ENCODE measurements at places on chromosomes 5 and 9. TPM values are rescaled to one million over a fixed set of nuclear protein-coding genes. Genes with fewer than 3 reads are reported as not detected.

DNA sequence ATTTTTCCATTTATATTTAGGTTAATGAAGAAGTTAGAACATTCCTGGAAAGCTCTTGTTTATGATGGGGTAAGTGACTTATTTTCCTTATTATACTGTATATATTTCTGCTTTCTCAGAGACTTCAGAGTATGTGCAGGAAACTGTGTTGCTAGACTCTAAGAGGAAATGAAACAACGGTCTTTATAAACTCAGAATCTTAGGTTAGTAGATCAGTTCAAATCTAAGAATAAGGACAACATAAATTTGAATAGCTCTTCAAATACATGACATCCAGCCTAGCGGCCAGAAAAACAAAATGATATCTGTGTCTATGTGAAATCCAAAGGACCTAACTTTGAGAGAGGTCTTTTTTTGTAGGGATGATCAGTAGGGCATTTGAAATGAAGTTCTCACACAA is 94.3 kb downstream of the PRKACG start:
- no peak for ATAC-seq

GRCh38 chr5:173675287-173675996 is 59.0 kb upstream of the BOD1 start:
- peak; percentile 12 for ATAC-seq

DNA sequence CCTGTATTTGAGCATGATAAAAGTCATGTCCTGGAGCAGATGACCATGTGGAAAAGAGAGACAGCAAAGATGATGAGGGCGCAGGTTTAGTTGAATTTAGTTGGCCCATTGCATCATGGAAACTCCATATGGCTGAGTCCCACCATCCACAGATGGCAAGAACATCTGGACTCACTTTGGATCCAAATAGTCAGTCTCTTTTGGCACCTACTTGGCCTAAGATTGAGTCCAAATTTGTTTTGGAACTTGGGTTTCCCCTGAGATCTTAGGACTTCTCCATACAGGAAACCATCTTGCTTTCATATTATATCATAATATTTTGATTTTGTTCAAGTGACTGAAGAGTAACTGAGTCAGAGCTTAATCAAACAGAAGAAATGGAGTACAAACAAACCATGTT is 217.5 kb downstream of the DRD1 start:
- ATAC-seq, result no peak

DNA sequence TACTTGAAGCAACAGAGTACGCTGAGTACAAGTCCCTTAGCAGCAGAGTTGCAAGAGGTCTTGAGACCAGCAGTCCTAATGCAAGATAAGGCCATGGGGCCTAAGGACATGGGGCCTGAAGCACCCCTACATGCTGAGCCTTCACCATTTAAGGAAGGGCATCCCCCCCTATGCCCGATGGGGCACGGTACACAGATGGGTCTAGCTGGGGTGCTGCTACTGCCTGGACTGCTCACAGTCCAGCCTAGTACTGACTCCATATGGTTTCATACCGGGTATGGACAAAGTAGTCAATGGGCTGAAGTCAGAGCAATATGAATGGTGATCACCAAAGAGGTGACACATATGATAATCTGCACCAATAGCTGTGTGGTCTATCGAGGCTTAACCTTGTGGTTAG is 178.3 kb downstream of the PDE4D start:
- no peak for ATAC-seq

DNA sequence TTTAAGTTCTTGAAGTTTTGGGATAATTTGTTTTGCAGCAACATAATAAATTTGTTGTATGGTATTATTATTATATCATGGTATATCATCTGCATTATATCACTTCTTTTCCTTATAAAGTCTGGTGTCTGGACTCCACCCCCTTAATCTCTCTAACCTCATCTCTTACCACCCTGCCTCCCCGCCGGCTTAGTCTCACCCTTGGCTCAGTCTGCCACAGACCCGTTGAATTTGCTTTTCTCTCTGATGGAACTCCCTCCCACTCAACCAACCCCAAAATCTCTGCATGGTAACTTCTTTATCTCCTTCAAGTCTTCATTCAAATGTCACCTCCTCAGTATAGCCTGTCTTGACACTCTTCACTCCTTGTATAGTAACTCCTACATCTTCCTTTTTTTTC is 29.6 kb upstream of the MATR3 start:
- no peak for ATAC-seq

Gene MCIDAS
- 1.0 TPM for total RNA-seq

DNA sequence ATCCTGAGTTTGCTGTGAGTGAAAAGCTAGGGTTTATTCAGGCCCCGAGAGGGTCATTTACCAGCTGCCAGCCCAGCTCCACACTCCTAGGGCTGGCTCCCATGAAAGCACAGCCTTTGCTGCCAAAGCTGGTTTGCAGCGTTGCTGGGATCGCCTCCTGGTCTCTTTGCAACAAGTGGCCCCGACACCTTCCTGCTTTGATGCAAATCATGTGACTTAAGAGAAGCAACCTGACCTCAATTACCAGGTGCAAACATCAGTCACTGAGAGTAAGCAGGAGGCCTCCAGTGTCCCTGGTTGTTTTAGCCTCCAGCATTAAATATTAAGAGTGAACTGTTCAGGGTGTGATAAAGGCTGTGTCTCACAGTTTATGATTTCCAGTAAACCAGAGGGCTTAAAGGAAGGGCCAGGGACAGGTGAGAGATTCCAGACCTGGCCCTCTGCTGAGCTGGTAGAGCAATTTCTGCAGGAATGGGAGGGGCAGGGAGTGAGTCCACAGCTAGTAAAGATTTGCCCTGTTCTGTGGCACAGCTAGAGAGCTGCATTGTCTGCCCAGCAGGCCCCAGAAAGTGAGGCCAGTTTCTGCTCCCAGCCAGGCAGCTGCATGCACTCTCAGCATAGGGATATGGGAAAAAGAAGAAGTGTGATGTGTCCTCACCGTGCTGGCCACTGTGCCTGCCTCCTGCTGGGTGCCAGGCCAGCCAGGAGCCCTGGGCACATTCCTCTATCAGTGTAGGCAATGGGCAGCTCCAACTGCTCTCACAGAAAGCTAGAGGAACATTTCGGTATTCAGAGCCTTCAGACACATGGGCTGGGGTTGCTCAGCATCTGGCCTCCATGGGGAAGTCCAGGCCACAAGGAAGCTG is 58.0 kb downstream of the SLC22A5 start:
- peak; percentile 43 for ATAC-seq

GRCh38 chr9:104417296-104417695 is 86.8 kb upstream of the OR13F1 start:
- ATAC-seq, result no peak

- no peak for ATAC-seq
Measured at GRCh38 chr9:4430432-4431261, 59.6 kb upstream of the SLC1A1 start.

Gene FCN2
- total RNA-seq, result not detected

- ATAC-seq, result no peak
Measured at GRCh38 chr5:172111852-172112225, 76.2 kb downstream of the STK10 start.

Gene MEGF10
- 4.9 TPM for total RNA-seq

DNA sequence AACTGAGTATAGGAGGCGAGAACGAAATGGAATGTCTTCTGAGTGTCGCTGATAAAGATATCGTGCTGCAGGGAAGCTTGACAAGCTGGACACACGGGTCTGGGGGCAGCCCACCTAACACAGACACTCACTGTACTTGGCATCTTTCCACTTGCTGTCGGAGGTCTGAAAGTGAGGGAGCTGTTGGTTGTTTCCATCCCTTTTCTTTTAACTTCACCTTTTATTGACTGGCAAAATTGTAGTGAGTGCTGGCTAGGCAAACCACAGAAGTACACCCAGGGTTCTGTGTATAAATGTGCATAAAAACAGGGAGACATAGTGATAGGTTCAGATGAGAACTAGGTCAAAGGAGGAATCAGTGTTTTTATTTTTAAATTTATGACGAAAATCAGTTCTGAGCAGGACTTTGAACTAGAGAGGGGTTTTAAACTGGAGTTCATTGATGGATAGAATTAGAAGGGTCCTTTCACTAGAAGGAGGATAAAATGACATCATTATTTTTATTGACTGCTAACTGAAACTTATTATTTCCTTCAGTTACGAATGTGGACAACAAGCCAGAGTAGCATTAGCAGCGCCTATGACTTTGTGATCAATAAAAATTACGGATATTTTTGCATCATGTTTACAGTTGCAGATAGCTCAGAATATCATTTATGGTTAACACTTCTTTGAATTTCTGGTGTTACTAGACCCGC is 817 bp downstream of the GAPVD1 start:
- no peak for ATAC-seq

- ATAC-seq, result no peak
Measured at GRCh38 chr5:68149189-68149588, 66.4 kb upstream of the PIK3R1 start.

Gene MIER3
- total RNA-seq, result 21.3 TPM

Gene RNF183
- total RNA-seq, result 1.7 TPM

DNA sequence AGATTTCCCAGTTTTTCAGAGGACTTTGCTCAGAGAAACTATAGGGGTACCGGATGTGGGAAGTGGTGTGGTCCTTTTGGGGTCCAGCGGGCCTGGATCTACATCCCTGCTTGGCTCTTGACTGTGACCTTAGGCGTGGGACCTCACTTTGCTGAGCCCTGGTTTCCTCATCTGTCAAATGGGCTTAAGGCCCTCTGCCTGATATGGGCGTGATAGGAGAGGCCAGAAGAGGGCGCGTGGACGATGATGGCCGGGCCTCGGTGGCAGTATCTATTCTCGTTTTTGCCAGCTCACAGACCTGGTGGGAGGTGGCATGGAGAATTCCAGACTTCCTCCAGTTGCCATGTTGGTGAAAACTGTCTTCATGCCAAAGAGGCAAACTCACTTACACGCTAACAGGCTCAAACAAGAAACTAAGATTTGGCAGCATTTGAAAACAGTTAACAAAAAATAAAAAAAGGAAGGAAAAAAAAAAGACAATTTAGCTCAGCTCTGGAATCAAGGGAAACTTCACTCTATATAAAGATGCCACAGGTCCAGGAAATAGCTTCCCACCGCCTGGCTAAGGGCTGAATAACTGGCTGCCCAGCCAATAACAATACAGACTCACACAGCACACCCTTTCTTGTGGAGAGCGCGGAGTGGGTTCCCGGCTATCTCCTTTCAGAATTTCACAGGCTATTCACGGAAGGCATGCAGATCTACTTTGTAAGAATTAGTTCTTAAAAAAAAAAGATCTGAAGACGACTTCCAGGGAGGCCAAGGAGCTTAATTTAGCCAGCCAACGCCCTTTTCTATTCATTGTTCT is 1.7 kb downstream of the SH3PXD2B start:
- ATAC-seq, result peak; percentile 52

Gene PCDHB5
- total RNA-seq, result 11.6 TPM

Gene GNPDA1
- total RNA-seq, result 38.7 TPM

GRCh38 chr5:142263346-142263745 is 61.5 kb downstream of the SPRY4 start:
- no peak for ATAC-seq

DNA sequence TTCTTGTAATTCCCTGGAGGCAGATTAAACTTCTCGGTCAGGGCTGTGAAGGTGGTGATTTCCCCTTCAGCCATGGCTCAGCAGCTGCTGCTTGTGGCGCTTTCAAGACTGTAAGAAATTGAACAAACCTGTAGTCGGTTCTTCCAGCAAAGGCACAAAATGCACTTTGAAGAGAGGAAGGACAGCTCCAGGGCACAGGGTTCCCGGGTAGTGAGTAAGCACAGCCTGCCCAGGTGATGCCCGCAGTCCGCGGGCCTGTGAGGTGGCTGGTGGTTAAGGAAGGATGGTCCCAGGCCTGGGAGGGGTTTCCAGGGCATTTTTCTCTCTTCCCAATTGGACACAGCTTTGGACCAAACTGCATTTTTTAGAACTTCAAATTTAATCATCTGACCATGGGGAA is 71.8 kb downstream of the FGF1 start:
- ATAC-seq, result no peak

Gene GKAP1
- total RNA-seq, result 12.3 TPM

Gene LECT2
- total RNA-seq, result not detected

DNA sequence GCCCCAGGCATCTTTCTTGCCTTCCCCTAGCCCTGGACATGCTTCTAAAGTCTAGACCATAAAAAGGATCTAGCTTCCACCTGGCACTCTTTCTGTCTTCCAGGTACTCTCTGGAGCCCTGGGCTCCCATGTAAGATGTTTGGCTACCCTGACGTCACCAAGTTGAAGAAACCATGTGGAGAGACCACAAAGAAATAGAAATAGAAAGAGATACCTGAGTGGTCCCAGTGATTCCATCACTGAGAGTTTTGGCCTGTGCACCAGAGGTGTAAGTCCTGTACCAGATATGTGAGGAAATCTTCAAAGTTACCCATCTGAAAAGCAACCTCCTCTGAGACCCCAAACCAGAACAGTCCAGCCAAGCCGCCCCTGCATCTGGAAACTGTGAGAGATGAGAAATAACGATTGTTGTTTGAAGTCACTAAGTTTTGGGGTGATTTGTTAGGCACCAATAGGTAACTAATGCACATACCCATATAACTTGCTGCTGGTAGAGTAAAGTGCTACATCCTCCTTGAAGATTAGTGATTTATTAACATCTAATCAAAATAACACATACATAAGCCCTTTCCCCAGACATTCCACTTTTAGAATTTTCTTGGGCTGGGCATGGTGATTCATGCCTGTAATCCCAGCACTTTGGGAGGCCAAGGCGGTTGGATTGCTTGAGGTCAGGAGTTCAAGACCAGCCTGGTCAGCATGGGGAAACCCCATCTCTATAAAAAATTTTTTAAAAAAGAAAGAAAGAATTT is 85.7 kb upstream of the LHFPL2 start:
- ATAC-seq, result no peak

Gene LURAP1L
- total RNA-seq, result 7.7 TPM

DNA sequence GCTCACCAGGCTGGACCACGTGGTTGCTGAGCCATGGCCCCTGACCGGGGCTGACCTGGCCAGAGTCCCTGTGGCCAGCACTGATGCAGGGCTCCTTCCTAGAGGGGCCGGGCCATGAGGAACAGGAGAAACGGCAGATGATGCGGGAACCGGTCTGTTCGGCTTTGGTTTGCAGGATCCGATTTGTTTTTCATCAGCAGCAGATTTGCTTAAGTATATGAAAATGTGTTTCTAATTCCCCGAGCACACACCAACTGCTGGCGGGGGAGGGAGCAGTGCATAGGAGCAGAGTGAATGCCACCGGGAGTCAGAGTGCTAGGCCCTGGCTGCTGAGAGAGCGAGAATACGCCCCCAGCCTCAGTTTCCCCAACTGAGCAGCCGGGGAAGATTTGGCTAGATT is 13.6 kb downstream of the NTNG2 start:
- no peak for ATAC-seq

Gene CDC14B
- 15.0 TPM for total RNA-seq

GRCh38 chr9:135002802-135003201 is 84.7 kb upstream of the OLFM1 start:
- peak; percentile 32 for ATAC-seq

GRCh38 chr9:130675396-130675795 is 11.0 kb downstream of the PRDM12 start:
- no peak for ATAC-seq

Gene DBH
- total RNA-seq, result 0.16 TPM

Measured in motor neuron (in vitro differentiated cells).